CD14-positive monocyte (primary cell): ENCODE measurements at places on chromosomes 11 and 22. TPM values are rescaled to one million over a fixed set of nuclear protein-coding genes. Genes with fewer than 3 reads are reported as not detected.

SLN gene
- not detected for polyA plus RNA-seq

GDPD4 gene
- not detected for polyA plus RNA-seq

CRYBA4 gene
- polyA plus RNA-seq: not detected

GRCh38 chr11:83284501-83285150, 1.5 kb downstream of the CCDC90B start:
- H3K36me3 ChIP-seq: peaks cover 14% of the 10 kb centered on the region
- H3K4me1 ChIP-seq: peaks cover 23% of the 10 kb centered on the region
- peak overlapping the region; percentile 95 for H3K4me3 ChIP-seq

- no peaks in the 10 kb centered on the region for H3K36me3 ChIP-seq
- DNase-seq: no peak
- H3K27ac ChIP-seq: no peak overlapping the region
- no peaks in the 10 kb centered on the region for H3K4me1 ChIP-seq
- no peak overlapping the region for H3K4me3 ChIP-seq
- H3K27me3 ChIP-seq: no peaks in the 10 kb centered on the region
These were observed 148.0 kb downstream of the CTTN start for GRCh38 chr11:70546191-70546940.
